ENCODE measurements at places on chromosomes 5 and 9. TPM values are rescaled to one million over a fixed set of nuclear protein-coding genes. Genes with fewer than 3 reads are reported as not detected.

GBA2 gene
- total RNA-seq: 66.9 TPM

GRCh38 chr5:75681125-75681830 lies 36.0 kb downstream of the POC5 start:
- no peak for DNase-seq

OBP2B gene
- not detected for total RNA-seq

DNA sequence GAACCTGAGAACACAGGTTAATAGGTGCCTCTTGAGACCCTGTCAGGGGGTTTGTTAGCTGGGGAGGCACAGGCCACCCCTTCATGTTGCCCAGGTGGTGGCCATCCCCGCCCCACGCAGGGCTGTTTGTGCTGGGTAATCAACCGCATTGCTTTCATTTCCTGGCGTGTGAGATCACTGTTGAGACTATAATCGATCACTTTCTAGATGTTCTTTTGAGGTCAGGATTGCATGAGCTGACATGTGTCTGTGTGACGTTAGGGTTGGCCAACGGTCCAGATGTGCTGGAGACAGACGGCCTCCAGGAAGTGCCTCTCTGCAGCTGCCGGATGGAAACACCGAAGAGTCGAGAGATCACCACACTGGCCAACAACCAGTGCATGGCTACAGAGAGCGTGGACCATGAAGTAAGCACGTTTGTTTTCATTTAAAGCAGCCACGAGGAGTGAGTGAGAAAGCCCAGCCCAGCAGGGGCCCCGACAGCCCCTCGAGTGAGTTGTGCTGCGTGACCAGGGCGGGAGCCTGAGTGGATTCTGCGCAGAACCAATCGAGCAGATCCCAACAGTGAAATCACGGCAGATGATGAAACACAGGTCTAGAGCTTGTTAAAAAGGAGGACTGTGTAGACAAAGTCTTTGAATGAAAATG lies 115.0 kb upstream of the CACNA1B start:
- no peak for DNase-seq

GRCh38 chr5:120151181-120151580 lies 312.9 kb upstream of the PRR16 start:
- DNase-seq: no peak

DNA sequence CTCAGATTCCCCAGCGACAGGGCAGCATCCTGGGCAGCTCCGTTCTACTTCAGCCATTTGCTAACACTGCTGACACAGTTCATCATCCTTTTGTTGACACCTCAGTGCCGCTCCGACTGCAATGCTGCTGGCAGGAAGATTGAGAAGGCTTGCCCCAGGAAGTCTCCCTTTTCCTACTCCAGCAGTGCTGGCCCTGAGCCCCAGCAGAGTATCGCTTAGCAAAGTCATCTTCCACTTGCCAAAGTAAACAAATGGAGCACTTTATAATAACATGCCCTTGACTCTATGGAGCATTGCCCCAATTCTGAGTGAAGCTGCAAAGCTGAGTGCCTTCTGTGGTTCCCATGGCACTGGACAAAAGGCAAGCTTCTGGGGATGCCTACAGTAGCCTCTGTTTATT lies 32.2 kb downstream of the PRLR start:
- no peak for DNase-seq

TRIM32 gene
- 15.7 TPM for total RNA-seq

DNA sequence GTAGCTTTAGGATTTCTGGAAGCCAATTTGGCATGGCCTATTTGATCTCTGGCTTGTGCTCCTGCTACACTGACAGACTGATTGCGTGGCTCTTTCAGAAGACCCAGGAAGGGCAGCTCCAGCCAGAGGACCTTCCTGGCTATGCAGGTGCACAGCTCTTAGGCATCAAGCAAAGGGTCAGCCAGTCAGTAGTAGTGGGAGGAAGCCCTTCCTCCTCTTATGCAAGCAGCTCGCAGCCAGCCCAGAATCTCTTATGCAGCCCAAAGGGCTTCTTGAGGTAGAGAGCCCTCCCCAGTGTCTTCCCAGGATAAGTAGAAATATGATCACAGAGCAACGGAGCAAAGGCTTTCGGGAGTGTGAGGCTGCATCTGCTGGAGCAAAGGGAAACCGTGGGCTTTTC lies 43.2 kb downstream of the SLC36A1 start:
- no peak for DNase-seq

- DNase-seq: no peak
These were observed 14.3 kb downstream of the CLTA start for GRCh38 chr9:36204906-36205547.

- DNase-seq: no peak
These were observed 118.6 kb downstream of the UNC13B start for GRCh38 chr9:35280399-35280798.

- DNase-seq: no peak
These were observed 523.1 kb downstream of the SPATA31D1 start for GRCh38 chr9:82511626-82512025.

- no peak for DNase-seq
These were observed 570.9 kb downstream of the TLE1 start for GRCh38 chr9:81118416-81118815.

TMED7 gene
- total RNA-seq: 76.3 TPM

- no peak for DNase-seq
These were observed 22.0 kb upstream of the ADRA1B start for GRCh38 chr5:159894149-159894720.

- no peak for DNase-seq
These were observed 383.9 kb downstream of the TLR4 start for GRCh38 chr9:118088090-118088489.

GRCh38 chr5:54455413-54456157 lies at the start of gene HSPB3:
Gene HSPB3, plus strand, starts transcription at chr5:54455699. Its CDS starts 91 bp downstream, at chr5:54455790.
- DNase-seq: no peak

- DNase-seq: no peak
These were observed 30.2 kb downstream of the PTPN3 start for GRCh38 chr9:109467936-109468335.

ZNF354C gene
- 9.4 TPM for total RNA-seq

GRCh38 chr9:22119522-22120158 lies 110.5 kb upstream of the CDKN2B start:
- no peak for DNase-seq

RGS3 gene
- total RNA-seq: 18.0 TPM

SMIM33 gene
- not detected for total RNA-seq
